Esophagus squamous epithelium (tissue), 5 donors: ENCODE measurements at places on chromosomes 7 and 10.

DNA sequence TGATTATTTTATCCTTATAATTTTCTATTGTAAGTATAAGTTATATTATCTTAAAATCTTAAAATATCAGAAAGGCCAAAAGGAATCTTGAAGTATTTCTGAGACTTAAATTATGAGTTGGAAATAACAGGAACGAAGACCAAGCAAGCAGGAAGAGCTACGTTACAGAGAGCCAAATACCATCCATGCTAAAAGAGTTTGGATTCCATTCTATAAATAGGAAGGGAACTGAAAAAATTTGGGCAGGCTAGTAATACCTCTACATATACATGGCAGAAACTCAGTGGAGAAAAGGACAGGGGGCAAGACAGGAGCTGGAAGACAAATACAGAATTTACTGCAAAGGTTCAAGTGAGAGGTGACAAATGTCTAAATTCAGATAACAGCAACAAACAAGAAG lies 16.7 kb downstream of the ITGB1 start:
- no peak for DNase-seq

DNA sequence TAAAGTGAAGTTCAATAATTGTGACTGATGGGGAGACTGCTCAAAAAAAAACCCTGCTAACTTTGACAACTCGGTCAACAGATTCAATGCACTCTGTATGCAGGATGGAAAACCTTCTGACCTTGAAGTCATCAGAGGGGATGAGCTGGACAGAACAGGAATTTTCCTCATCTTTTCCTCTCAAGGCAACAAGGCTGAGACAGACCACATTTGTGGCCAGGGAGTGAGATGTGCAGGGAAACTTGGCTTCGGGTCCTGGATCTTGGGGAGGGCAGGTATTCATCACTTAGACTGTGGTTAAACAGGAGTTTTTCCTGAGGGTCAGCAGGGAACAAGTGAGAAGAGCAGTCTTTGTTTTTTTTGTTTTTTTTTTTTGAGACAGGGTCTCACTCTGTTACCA lies 100.6 kb downstream of the BAMBI start:
- DNase-seq, result no peak

DNA sequence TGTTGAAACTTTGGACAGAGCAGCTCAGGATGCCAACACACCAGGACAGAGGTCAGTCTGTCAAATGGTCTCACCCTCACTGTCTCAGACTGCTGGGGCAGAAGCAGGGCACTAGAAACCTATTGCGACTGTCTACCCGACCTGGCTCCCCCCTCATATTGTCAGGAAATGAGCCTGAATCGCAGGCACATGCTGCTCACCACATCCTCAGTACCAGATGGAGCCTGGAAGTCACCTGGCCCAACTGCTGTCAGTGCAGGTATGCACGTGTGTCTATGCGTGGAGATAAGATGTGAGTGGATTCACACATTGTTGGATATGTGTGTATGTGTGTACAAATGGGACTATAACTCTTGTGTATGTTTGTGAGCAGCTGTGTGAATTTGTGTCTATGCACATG lies 3.2 kb upstream of the CDHR1 start:
- no peak for DNase-seq

DNA sequence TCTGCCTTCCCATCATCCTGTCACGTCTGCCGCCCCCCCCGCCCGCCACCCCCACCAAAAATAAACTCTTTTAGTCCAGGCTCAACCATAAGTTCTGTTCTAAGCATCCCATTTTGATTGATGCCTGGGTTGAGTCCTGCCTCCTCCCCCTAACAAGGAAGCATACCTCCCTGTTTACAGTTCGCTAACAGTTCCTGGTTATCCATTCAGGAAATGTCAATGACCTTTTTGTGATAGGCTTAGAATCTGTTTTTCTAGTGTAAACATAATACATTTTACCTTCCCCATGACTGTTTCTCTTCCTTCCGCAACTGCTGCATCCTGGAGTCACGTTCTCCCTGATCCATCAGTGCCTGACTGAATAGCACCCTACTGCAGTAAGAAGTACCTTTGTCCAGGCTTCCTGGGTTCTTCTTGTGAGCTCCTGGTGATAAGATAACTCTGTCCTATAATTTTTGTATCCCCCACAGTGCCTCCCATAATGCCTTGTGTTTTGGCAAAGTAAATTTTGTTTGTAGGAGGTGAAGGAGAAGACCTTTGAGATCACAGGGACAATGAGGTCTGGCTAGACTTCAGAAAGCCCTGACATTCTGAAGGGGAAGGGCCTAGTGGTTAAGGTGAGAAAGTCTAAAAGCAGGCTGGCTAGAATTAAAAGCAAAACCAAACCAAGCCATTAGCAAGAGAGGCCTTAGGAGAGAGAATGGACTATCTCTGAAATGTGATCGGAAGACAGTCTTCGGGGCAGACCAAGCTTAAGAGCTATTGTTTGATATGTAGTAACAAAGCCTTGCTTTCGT lies 7.3 kb downstream of the AGFG2 start:
- no peak for DNase-seq

DNA sequence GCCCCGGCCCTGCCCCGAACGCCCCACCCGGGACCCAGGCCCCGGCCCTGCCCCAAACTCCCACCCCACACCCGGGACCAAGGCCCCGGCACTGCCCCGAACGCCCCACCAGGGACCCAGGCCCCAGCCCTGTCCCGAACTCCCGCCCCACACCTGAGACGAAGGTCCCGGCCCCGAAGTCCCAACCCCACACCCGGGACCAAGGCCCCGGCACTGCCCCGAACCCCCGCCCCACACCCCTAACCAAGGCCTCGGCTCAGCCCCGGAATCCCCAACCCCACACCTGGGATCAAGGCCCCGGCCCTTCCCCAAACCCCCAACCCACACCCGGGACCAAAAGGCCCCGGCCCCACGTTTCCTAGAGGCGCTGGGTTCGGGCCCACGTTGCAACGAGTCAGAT lies 1.1 kb upstream of the LARP4B start:
- DNase-seq, result no peak

DNA sequence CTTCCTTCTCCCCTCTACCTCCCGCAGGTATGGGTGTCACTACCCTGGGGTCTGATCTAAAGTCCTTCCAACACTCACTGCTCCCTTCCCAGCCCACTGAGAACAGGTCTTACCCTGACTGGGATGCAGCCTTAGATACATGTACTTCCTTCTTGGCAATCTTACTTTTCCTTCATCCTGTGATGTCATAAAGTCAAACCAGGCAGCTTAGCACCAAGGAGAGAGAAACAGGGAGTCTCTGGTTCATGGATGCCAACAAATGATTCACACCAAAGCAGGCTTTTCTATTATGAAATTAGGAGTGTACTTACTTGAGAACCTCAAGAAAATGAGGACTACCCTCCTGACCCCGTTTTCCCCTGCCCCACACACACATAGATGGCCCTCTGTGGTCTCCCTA lies 111.0 kb upstream of the KMT2E start:
- no peak for DNase-seq

- no peak for DNase-seq
These were observed 159.5 kb downstream of the RPS24 start for GRCh38 chr10:78193189-78193588.

DNA sequence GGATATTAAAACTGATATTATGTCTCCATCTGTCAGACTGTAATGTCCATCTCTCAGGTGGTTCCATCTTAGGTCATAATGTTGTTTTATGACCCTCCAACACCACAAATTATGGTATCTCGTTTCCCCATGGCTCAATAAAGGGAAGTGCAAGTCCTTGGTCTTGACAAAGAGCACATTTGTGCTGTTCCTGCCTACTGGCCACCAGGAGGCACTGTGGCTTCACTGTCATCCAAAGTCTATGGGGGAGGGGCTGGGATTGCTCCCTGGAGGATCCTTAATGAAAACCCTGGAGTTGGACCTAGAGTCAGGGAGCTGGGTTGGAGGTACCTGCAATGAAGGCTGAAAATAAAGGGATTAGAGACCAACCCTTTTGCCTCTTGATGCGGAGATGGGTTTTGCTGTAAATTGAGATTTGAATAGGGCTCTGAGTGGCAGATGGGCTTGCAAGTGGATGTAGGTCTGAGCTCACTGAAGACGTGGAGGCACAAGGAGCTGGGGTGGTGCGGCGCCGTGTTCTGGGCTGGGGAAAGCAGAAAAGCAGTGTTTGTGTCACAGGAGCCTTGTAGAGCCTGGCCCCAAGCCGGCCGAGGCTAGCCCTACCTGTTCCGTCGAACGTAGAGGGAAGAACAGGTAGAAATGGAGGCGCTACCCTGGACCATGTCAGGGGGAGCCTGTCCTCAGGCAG lies 180.5 kb upstream of the PRSS58 start:
- DNase-seq, result no peak

DNA sequence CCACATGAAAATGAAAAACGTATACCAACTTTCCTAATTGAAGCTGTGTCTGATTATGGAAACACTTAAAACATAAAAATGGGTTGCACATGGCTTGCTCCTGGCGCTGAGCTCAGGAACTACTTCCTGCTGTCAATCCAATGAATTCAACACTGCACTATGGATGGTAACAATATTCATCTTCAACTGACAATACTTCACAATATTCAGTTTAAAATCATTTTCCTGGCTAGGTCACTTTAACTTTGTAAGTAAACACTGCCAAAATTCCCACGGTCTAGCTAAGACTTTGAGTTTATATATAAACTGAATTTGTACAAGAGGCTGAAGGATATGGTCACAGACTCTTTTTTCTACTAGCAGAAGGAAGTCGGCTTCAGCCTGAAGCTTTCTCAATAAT lies 556.9 kb downstream of the TNS3 start:
- no peak for DNase-seq

GRCh38 chr7:72441791-72442190 lies 29.7 kb upstream of the CALN1 start:
- no peak for DNase-seq

GRCh38 chr10:46536781-46537180 lies 19.7 kb downstream of the GPRIN2 start:
- DNase-seq, result no peak

DNA sequence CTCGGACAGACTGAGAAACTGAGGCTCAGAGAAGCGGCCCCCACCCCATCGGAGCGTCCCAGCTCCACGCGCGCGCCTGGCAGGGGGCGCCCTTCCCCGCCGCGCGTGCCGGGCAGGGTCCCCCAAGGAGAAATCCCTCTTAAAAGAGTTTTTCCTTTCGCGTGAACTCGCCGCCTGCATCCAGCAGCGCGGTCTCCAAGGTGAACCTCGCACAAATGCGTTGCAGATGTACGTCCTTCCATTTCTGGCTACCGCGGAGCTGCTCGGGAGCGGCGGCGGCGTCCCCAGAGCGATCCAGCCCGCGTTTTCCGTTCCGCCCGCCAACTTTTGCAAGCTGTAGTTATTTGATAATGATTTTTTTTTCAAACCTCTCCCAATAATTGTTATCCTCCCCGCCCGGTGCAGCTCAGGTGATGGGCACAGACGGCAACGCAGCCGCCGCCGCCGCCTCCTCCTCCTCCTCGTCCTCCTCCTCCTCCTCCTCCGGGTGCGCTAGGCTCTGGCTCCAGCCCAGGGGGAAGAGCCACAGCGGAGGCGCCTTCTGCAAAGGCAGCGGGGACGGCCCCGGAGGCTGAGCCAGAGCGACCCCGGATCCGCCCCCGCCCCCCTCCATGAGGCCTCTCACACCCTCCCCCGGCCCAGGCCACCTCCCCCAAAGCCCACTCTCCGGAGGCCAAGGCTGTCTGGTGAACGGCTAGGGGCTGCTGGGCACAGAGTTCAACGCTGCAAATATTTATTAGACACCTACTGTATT lies 74.0 kb upstream of the CUX1 start:
- DNase-seq, result no peak

DNA sequence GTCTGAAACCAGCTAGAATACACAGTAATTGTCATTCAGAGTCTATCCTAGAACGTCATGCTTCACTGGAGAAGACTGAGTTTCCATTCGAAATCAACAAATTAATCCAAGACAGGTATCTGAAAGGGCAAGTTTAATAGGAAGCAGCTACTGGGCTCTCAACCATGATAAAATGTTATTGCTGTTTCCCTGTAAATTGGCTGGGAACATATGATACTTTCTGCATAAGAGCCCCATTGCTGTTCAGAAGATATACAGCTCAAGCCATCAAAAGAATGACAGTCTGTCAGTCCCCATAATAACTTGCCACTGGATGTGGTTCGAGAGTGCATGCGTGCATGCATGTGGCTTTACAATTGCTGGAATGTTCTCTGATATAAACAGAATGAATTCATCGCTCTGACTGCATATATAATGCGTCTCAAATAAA lies 129.0 kb downstream of the HIBADH start:
- no peak for DNase-seq

DNA sequence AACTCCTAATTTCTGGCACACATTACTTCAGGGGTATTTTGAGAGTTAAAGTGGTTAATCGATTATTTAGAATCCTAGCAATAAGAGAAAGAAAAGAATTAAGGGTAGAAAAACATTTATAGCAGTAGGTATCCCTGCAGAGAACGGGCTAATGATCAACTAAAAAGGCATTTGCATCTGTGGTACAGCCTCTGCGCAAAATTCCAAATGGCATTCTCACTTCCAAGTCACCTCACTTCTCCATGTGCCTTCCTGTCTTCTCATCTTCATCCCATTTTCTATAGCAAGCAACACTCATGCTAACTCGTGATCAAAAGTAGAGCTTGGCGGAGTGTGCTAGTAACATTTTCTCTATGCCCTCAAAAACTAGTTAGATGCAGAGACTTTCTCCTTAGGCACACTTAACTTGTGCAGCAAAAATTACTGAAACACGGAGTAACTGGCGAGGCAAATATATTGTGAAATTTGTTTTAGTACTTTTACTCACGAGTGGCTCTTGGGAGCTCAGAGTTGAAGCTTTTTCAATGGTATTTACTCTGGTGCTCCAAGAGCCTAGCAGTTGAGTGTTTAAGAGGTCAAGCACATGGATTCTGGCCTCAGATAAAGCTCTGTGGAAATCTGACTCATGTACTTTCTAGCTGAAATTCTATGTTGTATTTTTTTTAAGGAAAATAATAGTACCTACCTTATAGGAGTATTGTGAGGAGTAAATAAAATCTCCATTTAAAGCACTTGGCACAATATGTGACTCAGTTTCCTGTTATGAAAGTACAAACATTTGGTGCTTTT lies 65.1 kb downstream of the MET start:
- DNase-seq, result no peak

GRCh38 chr7:2248984-2249694 lies 7.1 kb downstream of the NUDT1 start:
- no peak for DNase-seq

DNA sequence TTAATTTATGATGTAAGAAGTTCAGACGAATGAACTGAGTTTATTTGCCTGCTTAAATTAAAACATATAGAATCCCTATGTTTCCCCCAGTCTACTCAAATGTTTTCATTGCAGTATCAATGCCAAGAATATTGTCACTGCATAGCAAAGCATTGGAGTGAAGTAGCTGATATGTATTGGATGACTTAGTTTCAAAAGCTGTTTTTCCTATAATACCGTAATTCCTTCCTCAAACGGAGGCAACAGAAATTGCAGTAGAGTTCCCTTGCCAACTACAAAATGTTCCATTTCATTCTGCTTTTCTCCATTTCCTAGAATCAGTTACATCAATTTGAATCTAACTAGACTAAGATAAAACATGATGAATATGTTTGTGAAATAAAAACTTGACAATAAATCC lies 174.1 kb downstream of the CNTNAP2 start:
- DNase-seq, result no peak

DNA sequence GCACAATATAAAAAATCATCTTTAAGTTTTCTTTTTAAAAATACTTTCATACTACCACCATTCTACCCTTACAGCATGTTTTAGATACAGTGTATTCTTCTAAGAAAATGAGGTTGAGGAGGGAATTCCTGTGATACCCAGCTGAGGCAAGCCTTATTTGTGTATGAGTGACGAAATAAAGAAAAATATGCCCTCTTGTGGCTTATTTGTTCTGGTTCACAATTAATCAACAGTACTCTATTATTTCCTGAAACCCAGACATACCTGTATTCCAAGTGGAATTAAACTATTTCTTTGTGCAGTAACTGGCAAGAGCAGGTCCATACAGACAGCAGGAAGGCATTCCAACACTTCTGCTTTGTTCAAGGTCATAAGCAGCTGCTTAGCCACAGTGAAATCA lies 4.5 kb upstream of the SEMA3D start:
- no peak for DNase-seq
